ENCODE measurements at places on chromosomes 12 and 14.

DNA sequence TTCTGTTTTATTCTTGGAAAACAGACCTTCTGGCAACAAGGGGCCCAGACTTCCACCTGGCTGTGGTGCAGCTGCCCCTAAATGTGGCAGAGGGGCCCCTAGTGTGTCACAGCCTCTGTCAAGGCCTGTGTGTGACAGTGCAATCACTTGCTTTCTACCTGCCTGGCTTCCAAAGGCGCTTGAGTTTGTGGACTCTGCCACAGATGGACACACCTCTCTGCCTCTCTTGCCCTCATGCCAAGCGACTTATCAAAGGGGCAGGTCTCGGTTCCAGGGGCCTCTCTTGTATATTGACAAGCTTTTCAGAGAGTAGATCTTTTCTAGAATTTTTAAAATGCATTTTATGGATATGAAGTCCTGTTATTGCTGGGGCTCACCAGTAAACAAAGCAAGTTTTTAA, 217.2 kb downstream of the SLC15A4 start:
- DNase-seq = no peak

DNA sequence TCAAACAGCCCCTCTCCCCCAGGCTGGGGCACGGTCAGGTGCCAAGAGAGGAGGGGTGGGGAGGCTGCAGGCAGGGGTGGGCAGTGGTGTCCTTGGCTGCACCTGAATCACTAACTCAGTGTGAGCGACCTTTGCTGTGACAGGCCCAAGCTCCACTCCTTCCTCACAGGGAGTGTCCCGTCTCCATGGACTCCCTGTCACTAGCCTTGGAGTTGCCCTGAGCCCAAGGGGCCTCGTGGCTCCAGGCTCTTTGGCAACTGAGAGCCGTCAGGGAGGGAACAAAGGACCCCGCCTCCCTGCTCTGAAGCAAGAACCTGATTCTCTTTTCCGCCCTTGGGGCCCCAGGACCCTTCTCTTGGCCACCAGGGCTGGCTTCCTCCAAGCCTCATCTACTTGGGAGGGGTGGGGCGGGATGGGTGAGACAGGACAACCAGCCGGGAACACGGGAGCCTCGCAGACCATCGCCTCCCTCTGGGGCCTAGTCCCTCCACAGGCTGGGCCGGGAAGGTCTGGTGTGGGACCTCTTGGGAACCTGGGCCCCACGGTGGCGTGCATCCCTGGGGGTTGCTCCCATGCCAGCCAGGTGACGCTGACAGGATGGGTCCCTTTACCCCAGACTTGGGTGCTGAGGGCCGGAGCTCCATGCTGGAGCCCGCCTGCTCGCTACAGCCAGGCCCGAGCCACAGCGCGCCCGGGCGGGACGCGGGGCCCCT, 935 bp upstream of the ADSS1 start:
- no peak for DNase-seq

DNA sequence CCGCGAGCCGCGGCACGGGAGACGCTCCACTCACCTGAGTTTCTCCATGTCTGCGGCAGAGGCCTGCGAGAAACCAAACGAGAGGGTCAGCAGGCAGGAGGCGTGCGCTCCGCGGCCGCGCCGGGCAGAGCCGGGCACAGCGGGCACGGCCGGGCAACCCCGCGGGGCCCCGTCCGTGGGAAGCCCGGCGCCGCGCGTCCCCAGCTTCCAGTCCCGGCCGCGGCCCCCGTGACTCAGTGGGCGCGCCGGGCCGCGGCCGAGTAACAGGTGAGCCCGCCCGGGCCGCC, 19.4 kb downstream of the BEGAIN start:
- DNase-seq = no peak

DNA sequence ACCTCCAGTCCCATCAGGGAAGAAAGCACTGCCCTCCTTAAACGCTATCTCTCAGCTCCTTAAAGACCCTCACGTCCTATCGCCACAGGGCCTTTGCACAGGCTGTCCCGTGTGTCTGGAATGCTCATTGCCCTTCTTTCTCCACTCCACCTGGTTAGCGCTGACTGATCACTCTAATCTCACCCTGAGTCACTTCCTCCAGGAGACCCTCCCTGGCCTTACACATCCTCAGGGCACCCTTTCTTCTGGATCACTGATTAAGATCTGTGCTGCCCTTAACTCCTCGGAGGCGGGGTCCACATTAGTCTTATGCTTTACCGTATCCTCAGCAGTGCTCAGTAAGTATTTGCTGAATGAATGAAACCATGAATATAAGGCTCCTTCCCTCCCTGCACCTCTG, 94.7 kb downstream of the SYNE3 start:
- DNase-seq = no peak

DNA sequence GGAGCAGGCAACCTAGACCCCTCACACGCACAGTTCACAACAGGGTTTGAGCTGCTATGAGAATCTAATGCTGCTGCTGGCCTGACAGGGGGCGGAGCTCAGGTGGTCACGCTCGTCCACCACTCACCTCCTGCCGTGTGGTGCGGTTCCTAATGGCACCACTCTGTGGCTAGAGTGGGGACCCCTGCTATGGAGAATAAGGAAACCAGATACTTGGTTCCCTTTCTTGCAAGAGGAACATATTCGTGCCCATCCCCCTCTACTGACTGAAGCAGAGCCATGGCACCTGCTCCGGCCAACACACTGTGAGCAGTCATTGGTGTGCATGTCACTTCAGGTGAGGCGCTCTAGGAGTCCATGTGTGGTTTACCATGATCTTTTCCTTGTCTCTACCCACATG, 30.4 kb upstream of the RIMBP2 start:
- DNase-seq = no peak

- DNase-seq = no peak
Observed at GRCh38 chr12:66767536-66767935, 88.7 kb upstream of the GRIP1 start.

DNA sequence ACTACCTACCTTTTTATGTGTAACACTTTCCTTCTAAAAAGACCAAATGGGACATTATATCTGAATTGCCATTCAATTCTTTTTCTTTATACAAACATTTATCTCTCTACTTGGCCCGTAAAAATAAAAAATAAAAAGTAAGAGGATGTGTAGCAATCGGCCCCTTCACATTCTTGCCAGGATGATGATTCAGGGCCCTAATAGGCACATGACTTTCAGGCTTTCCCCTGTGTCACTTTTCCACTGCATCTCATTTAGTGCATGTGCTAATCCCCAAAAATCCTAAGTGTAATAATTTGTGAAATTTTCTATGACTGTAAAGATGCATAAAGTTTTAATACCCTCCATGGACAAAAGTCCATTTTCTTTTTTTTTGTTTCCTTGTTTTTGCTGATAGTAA, 23.0 kb upstream of the ATP2B1 start:
- no peak for DNase-seq

GRCh38 chr14:30143627-30144026, 216.0 kb upstream of the PRKD1 start:
- DNase-seq = no peak

GRCh38 chr14:100740196-100740825, 13.6 kb downstream of the DLK1 start:
- no peak for DNase-seq

DNA sequence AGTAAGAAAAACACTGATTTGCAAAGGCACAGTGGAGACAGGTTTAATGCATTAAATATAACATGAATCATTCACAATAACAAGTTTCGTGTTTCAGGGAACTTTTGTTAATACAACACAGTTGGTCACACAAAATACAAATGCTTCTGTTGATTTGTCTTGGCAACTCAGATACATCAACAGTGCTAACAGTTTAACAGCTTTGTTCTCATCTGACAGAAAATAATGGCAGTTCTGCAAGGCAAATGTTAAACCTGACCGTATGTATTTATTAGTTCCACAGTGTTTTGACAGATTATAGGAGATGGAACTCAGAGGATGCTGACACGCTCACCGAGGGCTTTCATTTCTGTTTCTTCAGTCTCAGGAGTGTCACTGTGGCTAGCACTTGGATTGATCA, 350.7 kb downstream of the PRKD1 start:
- DNase-seq = no peak

- no peak for DNase-seq
Observed at GRCh38 chr14:96089401-96089800, 50.2 kb downstream of the C14orf132 start.

DNA sequence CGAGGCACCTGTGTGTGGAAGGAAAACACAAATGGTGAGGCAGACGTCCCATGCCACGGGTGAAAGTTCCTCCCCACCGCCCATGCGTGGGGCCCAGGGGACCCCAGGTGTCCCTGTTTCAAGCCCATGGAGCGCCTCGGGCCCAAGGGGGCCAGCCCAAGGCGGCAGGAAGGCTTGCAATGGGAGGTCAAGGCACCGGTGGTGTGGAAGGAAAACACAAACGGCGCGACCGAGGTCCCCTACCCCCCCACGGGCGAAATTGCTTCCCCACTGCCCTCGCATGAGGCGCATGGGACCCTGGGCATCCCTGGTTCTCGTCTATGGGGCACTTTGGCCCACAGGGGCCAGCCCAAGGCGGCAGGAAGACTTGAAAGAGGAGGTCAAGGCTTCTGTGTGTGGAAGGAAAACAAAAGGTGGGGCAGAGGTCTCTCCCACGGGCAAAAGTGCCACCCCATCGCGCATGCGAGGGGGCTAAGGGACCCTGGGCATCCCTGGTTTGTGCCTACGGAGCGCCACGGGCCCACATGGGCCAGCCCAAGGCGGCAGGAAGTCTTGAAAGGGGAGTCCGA, 379.4 kb downstream of the ALG10 start:
- DNase-seq = no peak

GRCh38 chr14:50113381-50114035, 2.9 kb downstream of the VCPKMT start:
- DNase-seq = no peak

DNA sequence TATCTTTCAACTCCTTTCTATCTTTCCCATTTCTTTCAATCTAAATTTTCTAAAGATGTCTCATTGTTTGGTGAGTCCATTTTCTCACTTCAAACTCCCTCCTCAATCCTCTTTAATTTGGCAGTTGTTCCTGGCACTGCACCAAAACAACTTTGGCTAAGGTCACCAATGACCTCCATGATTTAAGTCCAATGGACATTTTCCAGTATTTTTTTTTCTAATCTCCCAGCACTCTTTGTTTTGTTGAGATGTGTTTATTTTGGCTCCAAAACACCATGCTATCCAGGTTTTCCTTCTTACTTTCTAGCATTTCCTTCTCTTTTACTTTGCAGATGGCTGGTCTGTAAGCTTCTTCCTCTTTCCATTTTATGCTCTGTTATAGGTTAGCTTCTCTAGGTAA, 42.5 kb upstream of the OTOGL start:
- DNase-seq = no peak

- no peak for DNase-seq
Observed at GRCh38 chr14:101247842-101248725, 313.2 kb upstream of the DIO3 start.

DNA sequence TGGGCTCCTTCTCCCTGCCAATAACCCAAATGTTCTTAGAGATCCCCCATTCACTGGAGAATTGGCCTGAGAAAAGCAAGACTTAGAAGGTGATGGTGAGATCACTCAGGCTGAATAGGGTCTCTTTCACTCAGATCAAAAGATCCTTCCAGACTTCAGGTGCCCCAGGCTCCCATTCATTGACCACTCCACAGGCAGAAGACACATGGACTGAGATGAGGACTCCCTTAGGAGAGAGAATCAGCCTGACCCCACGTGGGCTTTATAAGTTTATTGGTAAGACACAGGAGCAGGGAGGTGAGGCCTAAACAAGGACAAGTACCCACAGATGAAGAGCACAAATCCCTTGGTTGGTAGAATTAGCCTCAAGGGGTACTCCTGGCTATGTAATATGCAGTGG, 6.1 kb upstream of the KRT72 start:
- DNase-seq = no peak

- no peak for DNase-seq
Observed at GRCh38 chr12:62933220-62933601, 1.7 kb downstream of the PPM1H start.

DNA sequence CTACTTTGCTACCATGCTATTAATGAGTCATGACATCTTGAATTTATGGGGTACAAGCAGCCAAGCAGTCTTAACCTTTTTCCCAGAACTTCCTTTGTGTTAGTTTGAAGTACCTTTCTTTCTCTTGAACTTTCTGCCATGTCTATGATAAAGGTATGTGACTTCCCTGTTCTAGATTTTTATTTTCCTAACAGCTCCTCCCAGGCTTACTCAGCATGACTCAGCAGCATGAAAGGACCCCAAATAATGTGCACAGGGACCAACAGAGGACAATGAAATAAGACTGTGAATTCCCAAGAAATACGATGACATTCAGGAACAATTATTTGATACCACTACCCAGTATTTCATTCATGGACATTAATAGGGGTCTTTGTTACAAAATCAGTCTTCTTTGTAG, 60.0 kb downstream of the TTC6 start:
- DNase-seq = no peak

DNA sequence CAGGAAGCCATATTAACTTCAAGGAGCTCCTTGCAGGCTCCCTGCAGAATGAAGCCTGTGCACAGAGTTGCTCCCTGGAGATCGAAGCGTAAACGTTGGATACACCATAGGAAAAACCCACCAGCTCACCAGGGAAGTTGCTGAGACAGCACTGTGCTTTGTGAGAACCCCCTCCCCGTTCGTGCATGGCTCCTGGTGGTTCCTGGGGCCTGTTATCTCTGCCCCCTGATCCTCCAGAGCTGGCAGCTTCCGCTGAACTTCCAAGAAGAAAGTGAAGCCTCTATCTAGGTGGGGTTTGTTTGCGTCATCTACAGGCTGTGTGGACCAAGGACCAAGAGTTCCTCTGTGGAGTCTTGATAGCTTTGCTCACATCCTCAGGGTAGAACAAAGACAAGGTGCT, 2.4 kb upstream of the CCDC85C start:
- no peak for DNase-seq

- DNase-seq = no peak
Observed at GRCh38 chr14:43359317-43359716, 1147.8 kb downstream of the FSCB start.

- no peak for DNase-seq
Observed at GRCh38 chr14:87409393-87409792, 583.6 kb downstream of the GALC start.

DNA sequence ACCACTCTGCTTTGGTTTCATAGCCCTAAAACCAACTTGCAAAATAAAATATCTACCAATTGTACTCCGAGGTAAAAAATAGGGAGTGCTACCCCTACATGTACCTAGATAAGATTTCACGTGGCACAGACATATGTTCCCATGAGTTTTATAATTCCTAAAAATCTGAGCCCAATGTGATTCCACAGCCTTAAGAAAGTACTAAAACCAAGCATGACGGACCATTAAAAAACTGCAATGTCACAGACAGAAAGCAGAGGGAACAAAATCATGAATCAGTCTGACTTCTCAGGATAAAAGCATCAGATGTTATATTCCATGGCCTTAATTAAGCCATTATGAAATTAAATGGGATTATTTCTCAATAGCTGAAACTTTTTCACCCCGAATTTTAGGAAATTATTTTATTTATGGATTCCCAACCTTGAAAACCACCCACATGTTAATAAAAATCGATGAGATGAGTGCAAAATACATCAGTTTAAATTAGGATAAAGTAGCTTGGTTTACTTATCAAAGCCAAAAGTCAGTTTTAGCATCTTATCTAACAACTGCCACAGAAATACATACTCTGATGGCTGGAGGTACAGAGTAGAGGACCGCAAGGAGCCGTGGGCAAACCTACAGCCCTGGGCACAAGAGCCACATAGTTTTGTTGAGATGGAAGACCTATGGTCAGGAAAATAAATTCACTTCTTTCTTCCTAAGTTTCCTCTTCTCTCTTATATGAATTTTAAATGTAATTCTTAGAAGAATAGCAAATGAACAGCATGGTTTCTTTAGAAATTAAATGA, 4.5 kb downstream of the ITPR2 start:
- no peak for DNase-seq

GRCh38 chr12:116141110-116141832, 136.2 kb downstream of the MED13L start:
- DNase-seq = no peak

Data from activated CD8-positive, alpha-beta memory T cell treated with anti-CD3 and anti-CD28 coated beads for 1 hour (primary cell).